Adrenal gland (tissue), 19 donors: ENCODE measurements at places on chromosomes 3 and 15. TPM values are rescaled to one million over a fixed set of nuclear protein-coding genes. Genes with fewer than 3 reads are reported as not detected.

GRCh38 chr15:89130201-89130600 lies 41.9 kb downstream of the ABHD2 start:
- H3K36me3 ChIP-seq = peaks cover 35% of the 10 kb centered on the region
- no peak overlapping the region for H3K27ac ChIP-seq
- H3K27me3 ChIP-seq = no peaks in the 10 kb centered on the region

- H3K4me1 ChIP-seq = no peaks in the 10 kb centered on the region
- no peak for DNase-seq
- no peak within 1 kb of the TSS for H3K27ac ChIP-seq
Observed at GRCh38 chr3:121592856-121593702, at the start of gene FBXO40. TSS of gene FBXO40 (plus strand) at chr3:121593379. CDS start at chr3:121620576, 27,197 bp downstream.

- no peak overlapping the region for H3K27ac ChIP-seq
- no peaks in the 10 kb centered on the region for H3K4me1 ChIP-seq
- H3K4me3 ChIP-seq = no peak overlapping the region
- DNase-seq = no peak
Observed at GRCh38 chr3:149239357-149239936, 17.8 kb upstream of the CP start.

- peaks cover 21% of the 10 kb centered on the region for H3K4me1 ChIP-seq
- H3K27me3 ChIP-seq = no peaks in the 10 kb centered on the region
- H3K36me3 ChIP-seq = no peaks in the 10 kb centered on the region
- H3K27ac ChIP-seq = no peak overlapping the region
- DNase-seq = no peak
Observed at GRCh38 chr15:70328679-70329115, 231.0 kb upstream of the TLE3 start.

DNA sequence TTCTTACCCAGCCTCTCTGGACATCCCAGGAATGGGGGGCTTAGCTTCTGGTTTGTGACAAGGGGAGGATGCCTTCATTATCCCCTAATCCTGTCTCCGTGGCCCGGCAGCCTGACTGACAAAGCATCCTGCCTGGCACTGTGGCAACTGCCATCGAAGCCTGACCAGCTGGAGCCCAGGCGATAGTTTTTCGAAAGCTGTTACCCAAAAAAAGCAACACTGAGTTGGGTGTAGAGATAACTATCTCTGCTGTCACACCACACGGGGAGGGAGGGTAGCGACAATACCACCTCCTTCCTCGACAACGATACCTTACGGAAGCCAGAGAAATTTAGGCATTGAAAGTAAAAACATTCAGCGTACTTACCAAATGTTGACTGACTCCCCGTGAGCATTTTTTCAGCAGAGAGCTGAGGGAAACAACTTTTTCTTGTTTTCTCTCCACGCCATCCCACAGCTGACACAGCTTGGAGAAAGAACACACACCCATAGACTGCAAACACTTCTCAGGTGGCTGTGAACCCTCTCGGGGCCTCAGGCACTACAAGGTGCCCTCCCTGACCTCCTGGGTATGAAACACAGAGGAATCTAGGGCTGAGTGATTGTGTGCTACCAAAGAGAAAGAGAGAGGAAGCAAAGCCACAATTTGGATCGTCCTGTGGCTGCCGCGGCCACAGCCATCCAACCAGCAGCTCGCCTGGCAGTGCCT lies 361.9 kb upstream of the ICE2 start:
- no peaks in the 10 kb centered on the region for H3K27me3 ChIP-seq
- no peak for DNase-seq
- H3K27ac ChIP-seq = no peak overlapping the region
- H3K36me3 ChIP-seq = no peaks in the 10 kb centered on the region

DNA sequence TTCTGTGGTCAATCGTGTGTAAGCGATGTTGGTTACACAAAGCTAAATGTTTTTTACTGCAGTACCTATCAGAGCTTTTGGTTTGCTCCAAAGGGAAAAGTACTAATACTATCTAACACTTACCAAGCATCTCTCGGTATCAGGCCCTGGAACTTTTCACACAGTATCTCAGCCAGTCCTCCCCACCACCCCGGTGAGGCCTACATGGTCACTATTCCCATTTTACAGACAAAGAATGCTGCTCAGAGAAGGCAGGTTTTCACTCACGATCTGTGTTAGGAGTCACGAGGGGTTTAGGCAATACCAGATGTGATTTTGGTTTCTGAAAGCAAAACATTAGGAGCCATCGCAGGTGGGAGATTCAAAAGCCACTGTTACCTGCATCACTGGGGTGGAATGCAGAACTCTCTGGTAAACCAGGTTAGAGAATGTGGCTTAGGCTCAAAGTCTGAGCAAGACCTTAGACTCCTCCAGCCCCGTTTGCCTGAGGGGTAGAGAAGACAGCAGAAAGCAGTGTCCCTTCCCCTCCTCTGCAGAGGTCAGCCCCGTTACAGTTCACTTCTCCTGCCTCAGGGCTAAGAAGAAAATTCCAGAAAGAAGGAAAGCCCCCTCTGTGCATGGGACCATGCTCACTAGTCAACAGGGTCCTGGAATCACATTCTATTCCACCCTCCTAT lies 57.2 kb downstream of the XXYLT1 start:
- DNase-seq = no peak
- H3K27ac ChIP-seq = no peak overlapping the region
- no peak overlapping the region for H3K4me3 ChIP-seq

DNA sequence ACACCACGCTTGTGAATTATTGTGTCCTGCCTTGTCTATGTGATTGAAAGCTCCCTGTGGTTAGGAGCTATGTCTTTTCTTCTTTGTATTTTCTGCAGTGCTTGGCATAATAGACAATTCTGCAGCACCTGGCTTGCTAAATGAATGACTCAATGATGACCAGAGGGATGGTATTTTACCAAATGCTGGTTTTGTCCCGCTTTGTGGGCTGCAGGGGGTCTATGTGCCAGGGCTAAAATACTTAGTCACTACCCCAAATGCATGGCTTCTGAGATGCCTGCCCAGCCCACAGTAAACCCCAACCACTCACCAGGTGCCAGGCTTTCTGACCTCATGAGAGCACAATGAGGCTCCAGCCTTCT lies 50.9 kb downstream of the BOC start:
- no peaks in the 10 kb centered on the region for H3K36me3 ChIP-seq
- H3K27ac ChIP-seq = no peak overlapping the region
- no peak for DNase-seq
- no peaks in the 10 kb centered on the region for H3K4me1 ChIP-seq
- no peaks in the 10 kb centered on the region for H3K27me3 ChIP-seq

- no peak overlapping the region for H3K4me3 ChIP-seq
- no peaks in the 10 kb centered on the region for H3K4me1 ChIP-seq
- H3K36me3 ChIP-seq = no peaks in the 10 kb centered on the region
- DNase-seq = no peak
Observed at GRCh38 chr3:13041113-13041776, 32.0 kb downstream of the IQSEC1 start.

GRCh38 chr15:99618941-99619411 lies 53.2 kb downstream of the MEF2A start:
- DNase-seq = peak; percentile 50
- H3K27me3 ChIP-seq = no peaks in the 10 kb centered on the region
- no peaks in the 10 kb centered on the region for H3K36me3 ChIP-seq
- H3K4me3 ChIP-seq = no peak overlapping the region
- peaks cover 51% of the 10 kb centered on the region for H3K4me1 ChIP-seq

DNA sequence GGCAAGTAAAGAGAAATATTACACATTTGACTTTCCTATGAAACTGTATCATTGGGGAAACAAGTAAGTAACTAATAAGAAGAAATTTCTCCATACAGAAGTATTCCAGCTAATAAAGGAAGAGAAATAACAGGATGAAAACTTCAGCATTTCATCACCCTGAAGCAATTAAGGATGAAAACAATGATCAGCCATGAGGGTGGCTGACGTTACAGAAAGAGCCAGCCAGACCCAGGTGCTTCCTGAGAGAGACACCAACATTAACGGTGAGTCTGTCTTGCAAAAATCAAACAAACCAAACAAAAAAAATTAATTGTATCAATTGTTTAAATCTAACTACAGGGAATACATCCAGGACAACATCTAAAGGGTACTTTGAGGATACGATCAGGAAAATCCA lies 190.0 kb downstream of the ARRDC4 start:
- no peak overlapping the region for H3K4me3 ChIP-seq
- H3K36me3 ChIP-seq = no peaks in the 10 kb centered on the region
- H3K4me1 ChIP-seq = no peaks in the 10 kb centered on the region
- no peaks in the 10 kb centered on the region for H3K27me3 ChIP-seq

DNA sequence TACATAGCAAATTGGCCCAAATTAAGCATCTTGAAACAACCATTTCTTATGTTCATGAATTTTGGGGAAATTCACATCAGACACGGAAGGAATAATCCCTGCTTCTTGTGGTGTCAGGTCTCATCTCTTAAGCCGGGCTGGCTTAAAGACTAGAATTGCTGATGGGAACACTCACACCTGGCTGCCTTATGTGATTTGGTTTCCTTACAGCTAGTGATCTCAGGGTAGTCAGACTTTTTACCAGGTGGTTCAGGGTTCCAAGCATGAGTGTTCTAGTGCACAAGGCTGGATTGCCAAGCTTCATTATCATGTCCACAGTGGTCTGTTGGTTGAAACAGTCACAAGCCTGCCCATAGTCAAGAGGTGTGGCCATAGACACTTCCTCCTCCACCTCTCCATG lies 20.3 kb upstream of the CCNL1 start:
- no peak overlapping the region for H3K27ac ChIP-seq
- H3K4me3 ChIP-seq = no peak overlapping the region
- no peaks in the 10 kb centered on the region for H3K27me3 ChIP-seq
- no peaks in the 10 kb centered on the region for H3K36me3 ChIP-seq

DNA sequence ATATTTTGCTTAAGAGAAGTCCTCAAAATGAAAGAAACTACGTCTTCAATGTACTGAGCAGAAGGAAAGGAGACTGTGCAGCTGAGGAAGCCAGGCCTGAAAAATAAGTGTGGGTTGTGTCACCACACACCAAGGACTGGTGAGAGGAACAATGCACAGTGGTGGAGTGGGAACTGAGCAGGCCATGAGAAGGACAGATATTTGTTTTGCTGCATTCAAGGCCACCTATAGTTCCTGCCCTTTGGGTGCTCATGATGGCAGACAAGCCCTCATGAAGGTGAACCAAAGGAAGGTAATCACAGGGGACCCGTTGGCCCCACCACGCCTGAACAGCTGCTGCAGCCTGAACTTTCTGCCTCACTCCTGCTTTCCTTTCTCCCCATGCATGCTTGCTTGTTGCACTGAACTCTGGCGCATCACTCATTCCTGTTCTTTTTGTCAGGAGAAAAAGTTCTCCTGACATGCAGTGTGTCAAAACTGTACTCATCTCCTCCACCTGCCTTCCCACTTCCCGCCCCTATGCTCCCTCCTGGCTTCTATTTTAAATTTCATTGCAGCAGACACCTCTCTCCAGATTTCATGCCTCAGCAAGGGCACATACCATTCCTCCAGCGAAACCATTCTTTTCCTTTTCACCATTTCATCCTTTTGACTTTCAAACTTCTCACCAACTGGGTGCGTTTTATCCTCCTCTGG lies 2.2 kb upstream of the RNF7 start:
- no peaks in the 10 kb centered on the region for H3K27me3 ChIP-seq
- no peak for DNase-seq
- no peak overlapping the region for H3K4me3 ChIP-seq
- H3K36me3 ChIP-seq = no peaks in the 10 kb centered on the region
- no peak overlapping the region for H3K27ac ChIP-seq
- peaks cover 17% of the 10 kb centered on the region for H3K4me1 ChIP-seq

DNA sequence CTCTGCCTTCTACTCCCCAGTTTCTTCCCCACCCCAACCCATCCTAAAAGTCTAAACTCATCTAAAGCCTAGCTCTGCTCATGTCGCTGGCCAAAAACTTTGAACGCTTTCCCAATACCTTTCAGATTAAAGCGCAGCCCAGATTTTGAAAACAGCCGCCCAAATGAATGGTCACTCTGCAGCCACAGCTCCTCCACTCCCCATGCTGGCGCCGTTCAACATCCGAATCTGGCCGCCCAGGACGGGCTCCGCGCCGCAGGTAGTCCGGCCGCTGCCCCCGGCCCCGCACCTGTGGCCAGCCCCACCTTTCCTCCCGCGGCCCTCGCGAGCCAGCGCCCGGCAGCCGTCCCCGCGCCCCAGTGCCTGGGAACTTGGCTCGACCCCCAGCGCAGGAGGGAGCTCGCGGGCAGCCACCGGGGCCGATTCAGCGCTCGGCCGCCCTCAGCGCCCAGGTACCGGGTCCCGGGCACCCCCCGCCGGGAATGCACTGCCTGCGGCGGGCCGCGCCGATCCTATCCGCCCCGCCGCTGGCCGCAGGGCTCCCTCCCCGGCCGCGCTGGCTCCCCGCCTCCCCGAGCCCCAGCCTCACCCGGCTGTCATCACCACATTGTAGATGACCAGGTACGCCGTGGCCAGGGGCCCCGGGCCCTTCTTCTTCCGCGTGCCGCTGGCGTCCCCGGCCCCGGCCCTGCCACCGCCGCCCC lies 417 bp downstream of the HACD2 start:
- H3K27me3 ChIP-seq = no peaks in the 10 kb centered on the region
- peak overlapping the region; percentile 35 for H3K27ac ChIP-seq
- H3K4me1 ChIP-seq = peaks cover 9% of the 10 kb centered on the region
- H3K36me3 ChIP-seq = no peaks in the 10 kb centered on the region

DNA sequence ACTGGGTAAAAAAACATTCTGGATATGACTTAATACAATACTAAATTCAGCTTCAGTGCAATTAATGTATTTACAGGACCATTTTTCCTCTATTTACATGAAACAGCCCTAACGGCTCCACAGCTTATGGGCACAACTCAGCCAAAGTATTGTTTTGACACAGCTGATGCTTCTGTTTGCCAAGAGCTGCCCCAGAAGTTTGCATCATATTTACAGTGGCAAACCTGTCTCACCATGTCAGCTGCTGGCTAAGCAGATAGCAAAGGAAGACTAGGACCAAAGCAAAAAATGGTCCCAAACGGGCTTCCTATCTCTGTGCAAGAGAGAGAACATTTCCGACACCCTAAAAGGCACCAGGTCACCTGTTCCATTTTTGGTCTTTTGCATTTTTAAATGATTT lies 94.5 kb downstream of the ADAMTS9 start:
- H3K4me3 ChIP-seq = no peak overlapping the region
- no peak for DNase-seq
- H3K27ac ChIP-seq = no peak overlapping the region
- H3K4me1 ChIP-seq = no peaks in the 10 kb centered on the region
- no peaks in the 10 kb centered on the region for H3K27me3 ChIP-seq

GRCh38 chr3:149442851-149443544 lies 31.5 kb upstream of the TM4SF4 start:
- no peak overlapping the region for H3K27ac ChIP-seq
- H3K27me3 ChIP-seq = no peaks in the 10 kb centered on the region
- no peak overlapping the region for H3K4me3 ChIP-seq
- H3K36me3 ChIP-seq = no peaks in the 10 kb centered on the region

- H3K27me3 ChIP-seq = no peaks in the 10 kb centered on the region
- no peak overlapping the region for H3K27ac ChIP-seq
- no peaks in the 10 kb centered on the region for H3K4me1 ChIP-seq
- no peaks in the 10 kb centered on the region for H3K36me3 ChIP-seq
Observed at GRCh38 chr3:52439426-52440248, 5.3 kb downstream of the SEMA3G start.

GRCh38 chr3:21013566-21013965 lies 737.4 kb downstream of the ZNF385D start:
- no peaks in the 10 kb centered on the region for H3K36me3 ChIP-seq
- no peak overlapping the region for H3K4me3 ChIP-seq
- H3K27me3 ChIP-seq = no peaks in the 10 kb centered on the region
- no peaks in the 10 kb centered on the region for H3K4me1 ChIP-seq
- no peak overlapping the region for H3K27ac ChIP-seq

SCAP gene
- 135 TPM for total RNA-seq

PLSCR2 gene
- total RNA-seq = not detected

FBLN2 gene
- total RNA-seq = 4.6 TPM

THRB gene
- 20.2 TPM for total RNA-seq

GP5 gene
- 0.08 TPM for total RNA-seq

GOLGA8T gene
- not detected for total RNA-seq
